ENCODE measurements at places on chromosomes 1 and 21.
A peak's percentile ranks its signal among the peaks of the same experiment; 100 is the strongest.

DNA sequence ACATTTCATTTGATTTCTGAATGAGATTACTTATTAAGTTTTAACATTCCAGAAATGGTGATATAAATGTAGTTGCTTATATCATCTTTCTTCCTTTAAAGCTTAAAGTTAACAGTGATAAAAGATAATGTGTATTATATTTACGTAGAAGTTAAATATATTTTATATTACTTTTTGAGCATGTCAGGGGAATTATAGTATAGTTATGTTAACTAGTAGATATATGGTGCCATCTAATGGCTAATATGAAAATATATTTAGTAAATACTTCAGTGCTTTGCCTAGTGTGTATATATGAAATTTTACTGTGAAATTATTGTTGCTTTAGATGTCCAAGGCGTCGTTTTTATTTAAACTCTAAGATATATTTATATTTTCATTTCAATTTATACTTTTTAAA is 51.5 kb downstream of the SYT14 start:
- DNase-seq, result no peak

DNA sequence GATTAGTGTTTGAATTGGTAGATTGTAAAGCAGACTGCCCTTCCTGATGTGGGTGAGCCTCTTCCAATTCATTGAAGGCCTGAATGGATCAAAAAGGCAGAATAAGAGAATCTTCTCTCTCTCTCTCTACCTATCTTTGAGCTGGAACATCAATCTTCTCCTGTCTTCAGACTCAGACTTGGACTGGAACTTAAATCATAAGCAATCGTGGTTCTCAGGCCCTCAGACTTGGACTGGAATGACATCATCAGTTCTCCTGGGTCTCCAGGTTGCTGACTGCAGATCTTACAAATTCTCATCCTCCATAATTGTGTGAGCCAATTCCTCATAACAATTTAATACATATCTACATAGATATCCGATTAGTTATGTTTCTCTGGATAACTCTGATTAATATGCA is 66.8 kb downstream of the IER5 start:
- DNase-seq, result no peak

GRCh38 chr1:241356187-241356518 is 852 bp downstream of the RGS7 start:
- no peak for DNase-seq

GRCh38 chr21:42009018-42009830 is 936 bp downstream of the ZBTB21 start:
- peak; percentile 81 for DNase-seq

- DNase-seq, result no peak
Observed at GRCh38 chr21:29649406-29649814, 290.4 kb downstream of the GRIK1 start.

GRCh38 chr1:203526572-203526971 is 32.6 kb downstream of the OPTC start:
- no peak for DNase-seq

GRCh38 chr21:42558846-42559245 is 45.2 kb downstream of the SLC37A1 start:
- DNase-seq, result no peak

GRCh38 chr1:81619156-81619555 is 181.6 kb upstream of the ADGRL2 start:
- no peak for DNase-seq

DNA sequence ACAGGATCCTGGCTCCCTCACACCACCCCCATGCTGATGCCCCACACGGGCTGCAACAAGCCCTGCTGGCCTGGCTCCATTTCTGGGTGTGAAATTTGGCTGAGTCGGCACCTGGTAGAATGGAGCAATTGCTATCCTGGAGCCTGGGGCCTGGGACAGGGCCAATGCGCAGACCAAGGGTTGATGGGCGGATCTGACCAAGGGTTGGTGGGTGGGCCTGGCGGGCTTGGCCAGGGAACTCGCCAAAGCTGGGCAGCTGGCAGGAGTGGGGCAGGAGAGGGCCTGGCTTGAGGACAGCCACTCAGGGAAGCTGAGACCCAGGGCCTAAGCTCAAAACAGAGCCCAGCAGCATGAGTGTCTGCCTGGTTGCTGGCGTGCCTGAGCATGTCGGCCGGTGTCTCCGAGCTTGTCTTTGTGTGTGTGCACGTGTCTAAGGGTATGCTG is 70.9 kb upstream of the POU3F1 start:
- peak; percentile 33 for DNase-seq

- DNase-seq, result no peak
Observed at GRCh38 chr1:112033439-112034120, 44.1 kb upstream of the KCND3 start.

GRCh38 chr1:28066393-28067154 is 21.8 kb downstream of the EYA3 start:
- DNase-seq, result no peak

DNA sequence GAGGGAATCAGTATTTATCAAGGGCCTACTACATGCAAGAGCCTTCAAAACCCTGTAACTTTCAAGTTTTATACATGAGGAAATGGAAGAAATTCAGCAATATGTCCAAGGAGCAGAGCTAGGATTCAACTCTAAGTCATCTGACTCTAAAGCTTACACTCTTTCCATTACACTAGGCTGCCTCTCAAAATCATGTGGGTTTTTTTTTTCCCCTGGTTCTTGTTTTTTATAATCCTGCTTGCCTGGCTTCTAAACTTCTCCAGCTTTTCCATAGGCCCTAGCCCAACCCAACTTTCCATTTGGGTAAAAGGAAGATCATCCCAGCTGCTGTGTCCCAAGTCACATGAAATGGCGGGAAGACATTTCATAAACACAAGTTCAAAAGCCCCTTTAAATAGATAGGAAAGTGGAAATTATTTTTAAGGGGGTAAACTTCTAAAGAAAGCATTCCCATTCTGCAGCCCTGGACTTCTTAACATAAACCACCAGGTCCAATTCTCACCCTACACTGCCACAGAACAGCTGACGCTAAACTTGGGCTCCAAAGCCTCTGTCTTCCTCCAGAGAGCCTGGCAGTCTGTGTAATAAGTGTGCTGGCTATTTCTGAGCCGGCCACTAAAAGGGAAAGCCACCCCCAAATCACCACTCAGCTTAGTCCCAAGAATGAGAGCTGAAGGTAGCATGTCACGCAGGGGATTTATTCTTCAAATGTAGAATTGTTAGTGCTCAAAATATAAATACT is 46.9 kb downstream of the ITPKB start:
- no peak for DNase-seq

DNA sequence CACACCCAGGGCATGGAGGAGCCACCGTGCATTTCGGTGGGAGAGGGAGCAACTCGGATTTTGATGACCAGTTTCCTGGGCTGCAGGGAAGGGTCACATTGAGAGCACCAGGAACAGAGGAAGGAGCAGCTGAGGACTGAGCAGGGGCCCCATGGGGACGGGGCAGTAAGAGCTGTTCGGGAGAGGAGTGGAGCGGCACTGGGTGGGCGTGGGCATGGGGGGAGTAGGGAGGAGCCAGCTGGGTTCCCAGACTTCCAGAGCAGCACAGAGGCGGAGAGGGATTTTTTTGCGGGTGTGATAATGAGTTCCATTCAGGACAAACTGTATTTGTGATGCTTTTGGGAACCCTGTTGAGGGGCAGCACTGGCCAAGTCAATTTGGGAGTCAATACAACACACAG is 17.4 kb upstream of the GPR153 start:
- DNase-seq, result no peak
